ENCODE measurements at places on chromosomes 6 and 20.

DNA sequence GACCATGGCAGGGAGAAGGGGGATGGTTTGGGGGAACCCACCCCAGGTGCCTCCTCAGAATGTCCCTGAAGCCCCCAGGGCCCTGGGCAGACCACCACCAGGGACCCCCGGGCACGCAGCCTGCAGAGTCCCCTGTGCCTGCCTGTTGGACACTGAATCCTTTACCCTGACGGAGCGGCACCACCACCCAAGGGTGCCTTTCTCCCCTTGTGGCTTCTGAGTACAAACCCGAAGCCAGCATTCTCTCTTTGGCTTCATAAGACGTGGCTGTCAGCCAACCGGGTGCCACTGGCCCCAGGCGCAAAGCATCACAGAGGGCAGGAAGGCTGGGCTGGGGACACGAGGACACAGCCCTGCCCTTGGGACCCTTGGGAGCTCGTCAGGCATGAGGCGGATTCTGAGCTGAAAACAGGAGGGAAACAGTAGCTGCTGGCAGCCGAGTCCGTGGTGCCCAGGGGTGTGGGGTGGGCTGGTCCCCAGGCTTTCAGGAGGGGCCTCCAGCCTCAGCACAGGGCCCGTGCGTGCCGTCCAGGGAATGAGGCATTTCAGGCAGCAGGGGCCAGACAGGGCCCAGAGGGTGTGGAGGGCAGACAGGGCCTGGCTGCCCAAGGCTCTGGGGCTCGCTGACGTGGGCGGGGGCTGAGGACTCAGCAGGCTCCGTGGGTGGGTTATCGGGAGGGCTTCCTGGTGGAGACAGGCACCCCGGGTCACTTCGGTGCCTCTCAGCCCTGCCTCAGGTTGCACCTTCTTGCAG lies 3.5 kb downstream of the COL9A3 start:
- DNase-seq, result no peak

GRCh38 chr6:25007269-25007699 lies 71.5 kb upstream of the RIPOR2 start:
- DNase-seq, result peak; percentile 66

DNA sequence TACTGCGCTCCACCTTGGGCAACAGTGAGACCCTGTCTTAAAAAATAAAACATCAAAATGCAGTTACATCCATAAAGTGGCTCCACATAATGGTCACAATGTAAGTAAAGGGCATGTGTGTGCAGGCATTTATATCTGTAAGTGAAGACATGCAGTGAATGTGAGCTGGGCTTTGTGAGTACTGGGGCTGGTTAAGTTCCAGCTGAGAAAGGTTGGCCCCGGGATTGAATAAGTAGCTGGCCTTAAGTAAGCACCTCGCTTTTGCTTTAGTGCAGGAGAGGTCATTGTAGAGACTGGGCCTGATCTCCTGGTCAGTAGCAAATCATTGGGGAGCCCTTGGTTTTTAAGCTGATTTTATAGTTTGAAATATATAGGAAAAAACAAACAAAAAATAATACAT lies 8.0 kb downstream of the QKI start:
- DNase-seq, result no peak

GRCh38 chr6:125191916-125192609 lies 38.5 kb downstream of the TPD52L1 start:
- DNase-seq, result peak; percentile 63

- DNase-seq, result no peak
These were observed 10.1 kb downstream of the MAP7 start for GRCh38 chr6:136539967-136540652.

GRCh38 chr20:62795023-62795761 lies 1.1 kb upstream of the MRGBP start:
- DNase-seq, result peak; percentile 74

DNA sequence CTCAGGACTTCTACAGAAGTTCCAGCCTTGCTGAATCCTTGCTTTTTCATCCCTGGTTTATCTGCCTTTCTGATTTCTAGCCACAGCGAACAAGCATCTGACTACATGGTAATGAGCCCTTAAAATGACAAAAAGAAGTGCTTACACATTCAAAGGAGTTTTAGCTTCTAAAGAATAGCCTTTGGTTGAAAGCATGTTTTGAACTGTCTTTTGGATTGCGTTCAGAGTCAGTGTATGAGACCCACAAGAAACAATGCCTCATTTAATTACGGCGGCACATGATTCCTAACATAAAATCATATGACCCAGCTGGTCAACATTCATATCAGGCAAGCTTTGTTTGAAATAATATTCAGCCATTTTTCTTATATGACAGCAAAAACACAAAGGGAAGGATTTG lies 784.2 kb downstream of the KIF16B start:
- DNase-seq, result no peak

DNA sequence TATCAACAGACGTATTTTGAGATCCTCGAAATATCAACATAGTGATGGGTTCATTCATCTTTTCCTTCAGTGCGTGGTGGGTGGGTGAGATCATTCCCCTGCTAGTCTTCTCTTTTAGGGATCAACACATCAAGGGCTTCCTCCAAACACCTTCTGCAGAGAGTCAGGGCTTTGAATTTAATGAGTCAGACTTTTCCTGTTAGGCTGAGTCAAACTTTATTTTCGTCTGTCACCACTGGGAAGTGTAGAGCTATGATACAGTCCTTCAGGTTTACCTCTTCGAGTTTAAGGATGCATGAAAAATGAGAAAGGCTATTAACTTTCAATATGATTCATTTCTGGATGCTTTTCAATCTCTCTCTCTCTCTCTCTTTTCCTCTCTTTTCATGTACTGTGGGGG lies 189.1 kb downstream of the BMP2 start:
- no peak for DNase-seq

GRCh38 chr20:47316776-47317126 lies 39.7 kb downstream of the ZMYND8 start:
- DNase-seq, result no peak

GRCh38 chr20:59181936-59182335 lies 18.3 kb downstream of the ZNF831 start:
- no peak for DNase-seq

DNA sequence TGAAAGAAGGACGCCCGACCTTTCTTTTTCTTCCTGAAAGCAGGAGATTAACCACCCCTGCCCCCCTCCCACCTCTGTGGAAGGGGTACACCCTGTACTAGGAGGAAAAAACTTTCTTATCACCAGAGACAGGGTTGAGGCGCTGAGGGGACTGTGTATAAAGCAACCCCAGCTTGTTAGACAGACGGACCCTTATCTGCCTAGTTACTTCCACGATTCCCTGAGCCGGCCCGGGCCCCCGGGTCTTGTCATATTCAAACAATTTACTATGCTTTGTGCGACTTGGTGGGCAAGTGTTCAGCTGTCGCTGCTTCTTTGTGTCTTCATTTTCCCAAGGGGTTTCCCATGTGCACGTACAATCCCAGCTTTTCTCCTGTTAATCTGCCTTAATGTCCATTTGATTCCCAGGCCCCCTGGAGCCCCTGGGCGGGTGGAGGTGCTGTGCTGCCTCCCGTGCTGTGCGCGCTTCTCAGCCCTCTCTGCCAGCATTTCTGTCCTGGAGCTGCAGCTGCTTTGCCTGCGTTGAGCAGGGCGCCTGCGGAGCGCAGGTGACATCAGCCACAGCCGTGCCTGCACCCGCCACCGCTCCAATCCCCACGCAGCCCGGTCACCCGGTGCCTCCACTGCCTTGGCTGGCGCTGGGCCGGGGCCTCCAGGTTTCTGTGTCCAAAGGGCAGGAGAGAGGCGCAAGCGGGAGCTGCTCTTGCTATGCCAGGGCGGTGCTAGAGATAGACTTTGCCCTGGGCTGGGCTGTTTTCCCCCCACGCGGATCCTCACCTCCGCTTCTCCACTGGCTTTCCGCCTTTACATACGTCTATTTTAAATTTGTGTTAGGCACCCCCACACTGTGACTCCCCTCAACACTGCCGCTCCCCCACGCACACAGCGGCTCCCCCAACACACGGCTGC lies 96.2 kb downstream of the TTLL2 start:
- DNase-seq, result no peak

- DNase-seq, result peak; percentile 28
These were observed 4.1 kb downstream of the TTLL2 start for GRCh38 chr6:167329014-167329413.

DNA sequence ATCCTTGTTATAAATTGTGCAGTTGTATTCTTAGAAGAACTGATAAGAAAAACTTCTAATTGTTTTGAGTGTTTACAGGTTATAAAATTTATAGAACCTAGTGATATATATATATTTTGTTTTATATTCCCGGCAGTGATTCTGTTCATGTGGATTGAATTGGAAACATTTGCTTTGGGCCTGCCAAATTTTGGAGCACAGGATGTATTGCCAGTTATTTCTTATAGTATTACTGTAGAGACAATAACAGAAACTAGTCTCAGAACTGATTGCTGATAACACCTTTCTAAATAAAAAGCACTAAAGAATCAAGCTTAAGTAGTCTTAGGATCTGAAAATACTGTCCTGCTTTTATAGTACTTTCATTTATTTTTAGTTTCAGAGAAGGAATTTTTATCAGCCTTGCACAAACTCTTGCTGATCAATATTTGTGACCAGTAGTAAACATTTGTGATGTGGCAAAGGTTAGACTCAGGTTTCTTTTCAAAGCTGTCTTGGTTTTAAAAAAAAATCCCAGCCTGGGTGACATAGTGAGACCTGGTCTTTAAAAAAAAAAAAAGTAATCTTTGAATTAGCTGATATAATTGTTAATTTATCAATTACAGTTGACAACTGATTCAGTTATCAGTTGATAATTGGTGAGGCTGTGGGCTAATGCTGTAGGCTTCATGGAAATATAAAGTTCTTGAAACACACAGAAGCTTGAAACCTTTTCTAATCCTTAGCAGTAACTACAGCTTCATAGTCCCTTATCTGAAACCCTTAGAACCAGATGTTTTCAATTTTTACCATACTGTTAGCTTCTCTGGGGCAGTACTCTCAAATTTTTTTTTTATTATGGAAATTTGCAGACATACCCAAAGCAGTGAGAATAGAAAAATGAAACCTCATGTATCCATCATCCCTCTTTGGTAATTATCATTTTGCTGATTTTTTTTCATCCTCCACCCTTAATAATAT lies 42.4 kb downstream of the RNGTT start:
- DNase-seq, result no peak

- no peak for DNase-seq
These were observed 10.4 kb downstream of the ZSWIM3 start for GRCh38 chr20:45867819-45868176.

DNA sequence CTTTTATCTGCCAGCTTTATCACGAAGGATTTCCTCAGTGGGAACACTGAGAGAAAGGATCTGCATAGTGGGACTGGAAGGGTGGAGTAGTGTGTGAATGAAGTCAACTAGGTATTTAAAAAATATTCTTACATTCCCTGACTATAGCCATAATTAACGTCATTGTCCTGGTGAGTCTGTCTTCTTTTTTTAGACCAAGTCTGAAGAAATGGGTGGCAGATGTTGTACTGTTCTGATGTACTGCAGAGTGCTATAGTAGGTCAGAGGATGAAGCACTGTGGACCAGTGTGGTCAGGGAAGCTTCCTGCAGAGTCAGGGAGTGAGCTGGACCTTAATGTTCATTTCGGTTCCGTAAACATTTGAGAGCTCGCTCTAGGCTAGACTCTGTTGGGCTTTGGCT lies 11.9 kb downstream of the TULP4 start:
- no peak for DNase-seq

GRCh38 chr6:912871-913835 lies 220.2 kb upstream of the EXOC2 start:
- DNase-seq, result no peak

DNA sequence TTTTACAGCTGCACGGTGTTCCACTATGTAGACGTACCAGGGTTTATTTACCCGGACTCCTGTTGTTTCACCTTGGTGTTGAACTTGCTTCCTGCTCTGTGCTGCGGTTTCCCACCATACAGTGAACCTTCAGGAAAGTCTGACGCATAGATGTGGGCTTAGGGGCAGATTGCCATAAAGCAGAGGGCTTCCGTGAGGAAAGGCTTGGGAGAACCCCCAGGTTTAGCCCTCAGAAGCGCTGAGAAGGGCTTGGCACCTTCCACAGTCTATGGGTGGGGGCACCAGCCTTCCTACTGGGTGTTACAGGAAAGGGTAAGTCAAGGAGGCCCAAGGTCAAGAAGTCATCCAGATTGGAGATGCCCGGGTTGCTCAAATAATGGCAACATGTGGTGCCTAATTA lies 19.2 kb upstream of the MRPS18A start:
- DNase-seq, result no peak

DNA sequence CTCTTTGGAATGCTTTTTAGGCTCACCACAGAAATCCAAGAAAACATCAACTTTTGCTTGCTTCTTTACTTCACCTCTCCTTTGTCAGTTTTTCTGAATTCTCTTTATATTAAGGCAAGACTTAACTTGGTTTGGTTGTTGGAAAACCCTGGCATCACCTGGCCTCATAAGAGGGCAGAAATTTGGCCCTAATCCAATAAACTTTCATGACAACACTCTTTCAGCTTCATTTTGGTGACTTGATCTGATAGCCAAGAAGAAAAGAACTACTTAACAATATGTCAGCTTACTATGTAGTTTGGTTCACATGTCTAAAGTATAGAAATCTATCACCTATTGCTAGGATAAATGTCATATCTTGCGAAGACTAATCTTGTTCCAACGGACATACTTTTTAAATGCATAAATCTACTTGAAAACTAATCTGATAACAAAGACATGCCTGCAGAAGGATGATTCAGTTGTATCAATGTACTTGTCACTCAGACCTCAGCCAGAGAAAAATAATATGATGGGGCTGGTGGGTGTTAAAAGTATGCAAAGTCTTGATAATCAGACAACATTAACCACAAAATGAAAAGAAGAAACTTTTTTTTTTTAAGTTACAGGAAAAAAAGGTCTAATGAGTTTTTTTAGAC lies 19.3 kb upstream of the HBS1L start:
- no peak for DNase-seq

- DNase-seq, result no peak
These were observed 9.7 kb upstream of the TBC1D7 start for GRCh38 chr6:13338038-13338437.

DNA sequence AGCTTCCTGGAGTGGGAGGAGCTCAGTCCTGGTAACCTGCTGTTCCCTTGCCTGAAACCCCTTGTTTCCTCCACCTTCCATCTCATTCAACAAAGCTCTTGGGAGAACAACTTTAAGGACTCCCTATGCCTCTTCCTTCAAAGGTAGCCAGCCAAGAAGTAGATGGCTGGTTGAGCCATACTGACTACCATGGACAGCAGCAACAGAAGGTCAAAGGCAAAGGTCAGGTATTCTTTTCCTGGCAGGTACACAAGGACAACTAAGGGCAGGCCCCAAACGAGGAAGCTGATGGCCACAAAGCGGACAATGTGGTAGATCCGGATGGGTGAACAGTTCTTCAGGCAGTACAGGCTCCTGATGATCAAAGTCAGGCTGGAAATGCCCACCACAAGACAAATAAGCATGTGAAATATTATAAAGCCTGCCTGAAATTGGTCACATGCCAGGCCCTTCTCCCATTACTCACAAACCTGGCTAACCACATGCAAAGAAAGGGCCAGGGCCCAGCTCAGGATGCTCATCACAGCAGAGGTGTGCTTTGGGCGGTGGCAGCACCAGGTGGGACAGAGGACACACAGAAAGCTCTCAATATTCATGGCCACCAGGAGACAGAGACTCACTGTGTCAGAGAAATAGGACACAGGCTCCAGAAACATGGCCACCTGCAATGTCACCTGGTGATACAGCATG lies 21.7 kb downstream of the UBD start:
- no peak for DNase-seq

GRCh38 chr6:7121700-7122241 lies 14.0 kb downstream of the RREB1 start:
- no peak for DNase-seq
